ENCODE measurements at places on chromosomes 16 and 17.

DNA sequence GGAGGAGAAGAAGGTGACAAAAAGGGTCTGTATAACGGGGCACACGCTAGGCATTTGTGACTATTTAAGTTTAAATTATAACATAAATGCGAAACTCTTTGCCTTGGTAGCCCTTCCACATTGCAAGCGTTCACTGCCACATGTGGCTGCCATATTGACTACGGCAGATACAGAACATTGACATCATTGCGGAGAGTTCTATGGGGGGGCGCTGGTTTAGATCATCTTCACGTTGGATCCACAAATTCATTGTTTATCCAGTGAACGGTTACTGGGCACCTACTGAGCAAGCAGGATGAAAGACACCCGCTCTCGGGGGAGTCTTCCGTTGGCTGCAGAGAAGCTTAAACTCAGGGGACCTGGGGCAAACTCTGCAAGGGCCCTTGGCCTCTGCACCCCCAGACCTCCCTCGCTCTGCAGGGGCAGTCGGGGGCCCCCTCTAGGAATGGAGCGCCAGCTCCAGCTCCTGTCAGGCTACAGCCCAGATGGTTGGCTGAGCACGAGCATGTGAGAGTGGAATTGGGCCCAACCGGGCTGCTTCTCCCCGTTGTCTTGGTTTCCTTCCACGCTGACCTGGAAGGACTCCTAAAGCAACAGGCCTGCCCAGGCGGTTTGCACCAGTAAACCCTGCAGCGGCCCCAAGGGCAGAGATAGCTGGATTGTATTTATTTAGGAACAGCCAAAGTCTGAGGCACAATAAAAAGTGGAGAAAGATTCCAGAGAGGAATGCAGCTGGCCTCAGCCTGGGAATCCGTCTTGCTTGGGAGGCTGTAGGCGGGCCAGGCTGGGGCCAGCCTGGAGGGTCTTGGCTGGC lies 172.2 kb downstream of the SEC14L1 start:
- DNase-seq = peak; percentile 97

- no peak for DNase-seq
Observed at GRCh38 chr17:49183341-49183740, 27.0 kb downstream of the GNGT2 start.

DNA sequence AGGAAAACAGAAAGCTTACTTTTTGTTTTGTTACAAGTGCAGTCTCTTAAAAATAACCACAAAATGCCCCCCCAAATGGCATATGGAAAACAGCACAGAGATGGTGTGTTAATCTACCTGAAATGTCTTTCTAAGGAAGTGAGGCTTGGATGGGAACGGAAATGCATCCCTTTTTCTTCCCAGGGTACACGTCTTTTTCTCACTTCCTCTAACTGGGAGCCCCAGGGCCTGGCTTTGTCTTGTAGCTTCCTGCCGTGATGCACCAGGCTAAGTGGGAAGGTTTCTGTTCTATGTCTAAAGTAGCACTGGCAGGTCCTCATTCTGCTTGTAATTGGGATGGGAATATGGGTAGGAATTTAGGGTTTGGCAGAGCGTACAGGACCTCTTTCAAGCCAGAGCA lies 52.5 kb upstream of the CACNG3 start:
- DNase-seq = no peak

DNA sequence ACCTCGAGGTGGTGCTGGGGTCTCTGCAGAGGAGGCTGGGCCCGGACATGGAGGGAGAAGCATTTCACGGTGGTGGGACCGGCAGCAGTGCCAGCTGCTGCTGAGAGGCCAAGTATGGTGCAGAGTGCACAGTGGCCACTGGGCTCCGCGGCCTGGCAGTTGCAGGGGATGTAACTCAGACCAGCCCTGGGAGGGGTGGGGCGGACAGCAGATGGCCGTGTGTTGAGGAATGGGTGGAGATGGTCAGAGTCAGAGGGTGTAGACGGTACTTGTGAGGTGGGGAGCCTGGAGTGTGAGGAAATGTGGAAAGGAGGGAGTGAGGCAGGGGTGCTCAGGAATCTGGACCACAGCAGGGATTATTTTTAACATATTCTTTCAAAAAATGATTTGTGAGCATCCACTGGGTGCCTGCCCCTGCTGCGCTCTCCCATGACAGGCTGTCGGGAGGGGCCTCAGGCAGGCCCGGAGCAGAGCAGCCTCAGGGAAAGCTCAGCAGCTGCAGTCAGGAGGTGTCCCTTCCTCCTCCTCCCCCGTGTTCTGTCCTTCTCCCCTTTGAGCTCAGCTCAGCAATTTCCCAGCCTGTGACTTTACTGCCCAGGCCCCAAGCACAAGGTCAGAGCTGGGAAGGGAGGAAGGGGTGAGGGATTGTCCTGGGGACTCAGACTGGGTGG lies 113.1 kb downstream of the RAP1GAP2 start:
- no peak for DNase-seq

DNA sequence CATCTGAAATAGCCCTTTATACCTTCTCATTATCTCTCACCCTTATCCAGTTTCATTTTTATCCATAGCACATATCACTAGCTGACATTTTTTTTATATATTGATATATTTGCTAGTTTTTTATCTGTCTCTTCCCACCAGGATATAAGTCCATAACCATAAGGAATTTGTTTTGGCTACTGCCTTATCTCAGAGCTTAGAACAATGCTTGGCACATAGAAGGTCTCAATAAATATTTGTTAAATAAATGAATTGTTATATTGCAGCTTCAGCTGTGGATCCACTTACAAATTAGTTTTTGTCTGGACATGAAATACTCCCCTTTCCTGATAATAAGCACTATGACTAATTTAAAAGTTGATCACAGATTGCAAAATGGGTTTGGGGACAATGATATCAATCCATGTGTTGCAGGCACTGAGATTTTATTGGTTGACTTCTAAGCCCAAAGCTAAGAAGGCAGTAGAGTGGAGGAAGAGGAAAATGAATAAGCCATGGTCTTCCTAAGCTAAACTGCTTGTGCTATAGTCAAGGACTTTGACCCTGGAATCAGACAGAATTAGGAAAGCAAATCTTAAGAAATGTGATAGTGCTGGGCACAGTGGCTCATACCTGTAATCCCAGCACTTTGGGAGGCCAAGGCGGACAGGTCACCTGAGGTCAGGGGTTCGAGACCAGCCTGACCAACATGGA lies 31.9 kb upstream of the YPEL2 start:
- DNase-seq = no peak

- DNase-seq = no peak
Observed at GRCh38 chr16:60776281-60776680, 1260.0 kb downstream of the CDH8 start.

DNA sequence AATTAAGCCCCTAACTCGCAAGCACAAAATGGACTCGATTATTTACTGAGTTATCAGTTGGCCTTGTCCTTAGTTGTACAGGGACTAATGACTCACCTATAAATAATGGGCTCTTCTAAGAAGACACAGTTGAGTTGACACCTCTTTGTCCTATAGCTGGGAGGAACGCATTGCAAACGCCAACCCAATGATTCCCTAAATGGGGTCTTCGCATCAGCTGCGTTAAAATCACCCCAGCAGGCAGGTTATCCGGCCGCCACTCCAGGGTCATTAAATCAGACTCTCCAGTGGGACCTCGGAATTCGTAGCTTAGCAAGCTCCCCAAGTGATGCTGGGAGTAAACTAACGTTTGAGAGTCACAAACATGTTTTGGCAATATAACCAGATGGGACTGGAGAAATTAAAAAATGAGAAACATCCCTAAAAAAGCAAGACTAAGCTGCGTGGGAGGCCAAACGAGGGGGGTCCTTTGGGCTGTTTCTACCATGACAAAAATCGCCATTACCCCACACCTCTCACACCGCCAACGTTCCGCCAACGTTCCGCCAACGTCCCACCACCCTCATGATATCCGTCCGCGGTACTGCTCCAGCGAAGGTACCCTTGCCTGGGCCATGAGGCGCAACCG lies 932 bp upstream of the NFE2L1 start:
- peak; percentile 25 for DNase-seq

Measured in umbilical cord (tissue), 2 donors.